ENCODE measurements at places on chromosomes 3 and 15. TPM values are rescaled to one million over a fixed set of nuclear protein-coding genes. Genes with fewer than 3 reads are reported as not detected.

- DNase-seq, result no peak
- H3K4me1 ChIP-seq, result no peaks in the 10 kb centered on the region
- H3K4me3 ChIP-seq, result no peak overlapping the region
- H3K27me3 ChIP-seq, result no peaks in the 10 kb centered on the region
- no peak overlapping the region for H3K27ac ChIP-seq
- peaks cover 8% of the 10 kb centered on the region for H3K36me3 ChIP-seq
These were observed 34.0 kb upstream of the DUSP7 start for GRCh38 chr3:52090131-52090932.

GRCh38 chr15:89205991-89206585, 15.3 kb downstream of the RLBP1 start:
- no peak overlapping the region for H3K4me3 ChIP-seq
- DNase-seq, result no peak
- no peak overlapping the region for H3K27ac ChIP-seq
- no peaks in the 10 kb centered on the region for H3K36me3 ChIP-seq
- no peaks in the 10 kb centered on the region for H3K27me3 ChIP-seq

GRCh38 chr3:30146978-30147377, 459.4 kb upstream of the TGFBR2 start:
- H3K4me3 ChIP-seq, result no peak overlapping the region
- H3K36me3 ChIP-seq, result no peaks in the 10 kb centered on the region
- H3K27me3 ChIP-seq, result no peaks in the 10 kb centered on the region
- no peak overlapping the region for H3K27ac ChIP-seq
- peaks cover 5% of the 10 kb centered on the region for H3K4me1 ChIP-seq
- no peak for DNase-seq

- no peaks in the 10 kb centered on the region for H3K4me1 ChIP-seq
- H3K27ac ChIP-seq, result no peak overlapping the region
- no peak for DNase-seq
- H3K4me3 ChIP-seq, result no peak overlapping the region
These were observed 76.7 kb upstream of the LPP start for GRCh38 chr3:188077160-188077799.

DNA sequence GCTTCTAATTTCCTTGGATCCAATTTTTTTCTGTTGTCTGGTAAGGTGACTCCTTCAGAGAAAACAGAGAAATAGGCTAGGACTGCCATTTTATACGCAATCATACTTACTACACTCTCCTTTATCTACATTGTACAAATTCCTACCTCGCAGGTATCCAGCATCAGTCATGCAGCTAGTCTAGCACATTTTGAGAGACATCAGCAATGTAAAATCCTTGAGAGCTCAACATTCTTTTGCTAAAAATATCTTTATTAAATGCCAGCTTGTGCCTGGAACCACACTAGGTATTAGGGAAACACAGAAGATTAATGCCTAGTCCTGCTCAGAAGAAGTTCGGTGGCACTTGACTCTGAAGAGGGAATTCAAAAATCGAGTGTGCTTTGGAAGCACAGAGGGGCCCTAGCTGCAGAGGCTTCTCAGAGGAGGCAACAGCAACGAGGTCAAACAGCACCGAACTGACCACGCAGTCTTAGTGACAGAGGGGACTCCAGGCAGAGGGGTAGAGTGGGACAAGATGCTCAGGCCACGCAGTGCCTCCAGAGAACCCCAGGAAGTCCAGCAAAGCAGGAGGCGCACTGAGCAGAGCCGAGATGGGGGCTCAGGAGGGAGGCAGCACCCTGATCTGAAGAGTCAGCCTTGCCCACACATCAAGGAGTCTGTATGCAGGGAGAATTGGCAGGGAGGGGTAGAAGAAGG, 3.5 kb downstream of the FAM174B start:
- H3K36me3 ChIP-seq, result peaks cover 20% of the 10 kb centered on the region
- peaks cover 15% of the 10 kb centered on the region for H3K27me3 ChIP-seq
- no peak overlapping the region for H3K27ac ChIP-seq
- DNase-seq, result no peak
- no peak overlapping the region for H3K4me3 ChIP-seq

DNA sequence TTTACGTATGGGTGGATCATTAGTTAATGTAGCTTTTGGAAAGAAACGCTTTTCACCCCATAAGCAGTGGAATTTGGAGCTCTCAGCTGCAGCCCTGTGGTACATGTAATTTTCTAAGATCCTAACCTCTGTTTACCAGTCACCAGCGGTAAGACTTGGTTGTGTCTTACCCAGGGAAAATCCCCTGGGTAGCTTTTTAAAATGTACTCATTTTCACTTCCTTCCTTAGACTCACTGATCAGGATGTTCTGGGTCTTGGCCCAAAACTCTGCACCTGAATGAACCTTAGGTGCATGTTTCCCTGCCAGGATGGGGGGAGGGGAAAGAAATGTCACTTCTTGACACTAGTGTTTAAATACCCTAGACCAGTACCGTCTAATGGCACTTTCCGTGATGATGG, 605.2 kb downstream of the MAGI1 start:
- DNase-seq, result no peak
- H3K36me3 ChIP-seq, result peaks cover 45% of the 10 kb centered on the region
- H3K27ac ChIP-seq, result no peak overlapping the region
- H3K4me1 ChIP-seq, result peaks cover 3% of the 10 kb centered on the region
- H3K27me3 ChIP-seq, result no peaks in the 10 kb centered on the region

DNA sequence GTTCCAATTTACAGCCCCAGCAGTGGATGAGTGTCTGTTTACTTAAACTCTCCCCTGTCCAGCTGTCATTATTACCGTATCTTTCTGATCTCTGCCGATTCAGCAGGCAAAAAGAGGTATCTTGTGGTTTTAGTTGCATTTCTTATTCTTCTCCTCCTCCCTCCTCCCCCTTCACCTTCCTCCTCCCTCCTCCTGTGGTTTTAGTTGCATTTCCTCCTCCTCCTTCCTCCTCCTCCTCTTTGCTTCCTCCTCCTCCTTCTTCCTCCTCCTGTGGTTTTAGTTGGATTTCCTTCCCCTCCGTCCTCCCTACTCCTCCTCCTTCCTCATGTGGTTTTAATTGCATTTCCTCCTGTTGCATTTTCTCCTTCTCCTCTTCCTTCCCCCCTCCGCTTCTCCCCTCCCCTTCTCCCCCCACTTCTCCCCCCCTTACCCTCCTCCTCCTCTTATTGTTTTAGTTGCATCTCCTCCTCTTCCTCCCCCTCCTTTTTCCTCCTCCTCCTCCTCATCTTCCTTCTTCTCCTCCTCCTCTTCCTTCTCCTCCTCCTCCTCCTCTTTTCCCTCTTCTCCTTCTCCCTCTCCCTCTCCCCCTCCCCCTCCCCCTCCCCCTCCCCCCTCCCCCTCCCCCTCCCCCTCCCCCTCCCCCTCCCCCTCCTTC, 25.3 kb upstream of the VPS33B start:
- H3K4me1 ChIP-seq, result 0 out of 2 replicates have a peak, but pooled peaks cover 2% of the 10 kb centered on the region
- no peaks in the 10 kb centered on the region for H3K27me3 ChIP-seq
- H3K4me3 ChIP-seq, result no peak overlapping the region
- no peak for DNase-seq

DNA sequence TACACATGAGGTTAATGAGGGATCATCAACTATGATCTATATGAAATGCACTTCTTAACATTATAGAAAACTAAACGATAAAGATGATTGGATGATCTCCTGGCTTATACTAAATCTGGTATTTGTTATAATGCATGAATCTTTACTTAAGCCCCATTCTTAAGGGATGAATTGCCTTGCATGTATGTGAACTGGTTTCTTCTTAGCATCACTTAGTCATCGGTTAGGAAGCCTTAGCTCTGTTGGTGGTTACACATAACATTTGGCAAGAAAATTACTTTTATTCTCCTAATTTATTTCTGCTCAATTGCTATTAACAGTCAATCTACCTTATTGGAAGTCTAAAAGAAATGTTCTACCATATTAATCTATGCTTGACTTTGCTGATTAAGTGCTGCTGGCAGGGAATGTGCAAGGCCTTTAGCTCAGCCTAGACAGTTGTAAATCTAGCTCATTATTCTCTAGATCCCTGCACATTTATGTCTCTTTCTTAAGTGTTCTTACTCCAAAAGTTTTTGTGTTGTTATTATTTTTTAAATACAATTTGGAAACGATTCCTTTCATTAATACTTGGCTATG, 356.0 kb downstream of the ZPLD1 start:
- H3K4me3 ChIP-seq, result no peak overlapping the region
- no peak overlapping the region for H3K27ac ChIP-seq
- no peaks in the 10 kb centered on the region for H3K36me3 ChIP-seq

DNA sequence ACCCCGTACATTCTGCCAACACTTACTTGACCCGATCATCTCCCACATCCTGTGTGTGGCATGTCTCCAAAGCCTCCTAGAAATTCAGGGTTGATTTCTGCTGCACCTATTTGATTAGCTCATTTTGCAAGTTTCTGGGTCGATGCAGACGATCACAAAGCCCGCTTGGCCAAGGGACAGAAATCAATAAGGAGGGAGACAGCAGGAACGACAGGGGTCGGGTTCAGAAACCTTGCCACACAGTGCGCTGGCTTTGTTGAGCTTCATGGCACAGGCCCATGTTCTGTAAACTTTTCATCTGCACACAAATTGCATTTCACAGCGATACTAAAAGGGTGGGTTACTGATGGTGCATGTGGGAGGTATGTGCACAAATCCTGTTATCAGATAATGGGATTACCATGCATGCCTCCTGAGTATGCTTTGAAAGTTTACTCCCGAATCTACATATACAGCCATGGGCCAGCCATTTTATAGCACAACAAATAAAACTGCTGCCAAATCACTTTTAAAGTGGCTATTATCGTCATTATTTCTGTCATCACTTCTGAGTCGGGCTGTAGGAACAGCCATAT, 95.9 kb upstream of the ATP11B start:
- H3K27ac ChIP-seq, result no peak overlapping the region
- no peak for DNase-seq
- no peak overlapping the region for H3K4me3 ChIP-seq
- H3K4me1 ChIP-seq, result peaks cover 7% of the 10 kb centered on the region

GRCh38 chr3:57060089-57060821, at the start of gene SPATA12:
SPATA12 (plus strand) TSS chr3:57060664; CDS start chr3:57073695, 13,031 bp downstream.
- no peaks in the 10 kb centered on the region for H3K36me3 ChIP-seq
- peak; percentile 72 for DNase-seq
- no peaks in the 10 kb centered on the region for H3K27me3 ChIP-seq
- H3K4me3 ChIP-seq, result peak within 1 kb of the TSS; percentile 33

- H3K27me3 ChIP-seq, result no peaks in the 10 kb centered on the region
- peaks cover 4% of the 10 kb centered on the region for H3K4me1 ChIP-seq
- H3K4me3 ChIP-seq, result no peak overlapping the region
- H3K27ac ChIP-seq, result no peak overlapping the region
- DNase-seq, result no peak
- no peaks in the 10 kb centered on the region for H3K36me3 ChIP-seq
These were observed 125.5 kb upstream of the FRMD4B start for GRCh38 chr3:69511361-69511760.

DNA sequence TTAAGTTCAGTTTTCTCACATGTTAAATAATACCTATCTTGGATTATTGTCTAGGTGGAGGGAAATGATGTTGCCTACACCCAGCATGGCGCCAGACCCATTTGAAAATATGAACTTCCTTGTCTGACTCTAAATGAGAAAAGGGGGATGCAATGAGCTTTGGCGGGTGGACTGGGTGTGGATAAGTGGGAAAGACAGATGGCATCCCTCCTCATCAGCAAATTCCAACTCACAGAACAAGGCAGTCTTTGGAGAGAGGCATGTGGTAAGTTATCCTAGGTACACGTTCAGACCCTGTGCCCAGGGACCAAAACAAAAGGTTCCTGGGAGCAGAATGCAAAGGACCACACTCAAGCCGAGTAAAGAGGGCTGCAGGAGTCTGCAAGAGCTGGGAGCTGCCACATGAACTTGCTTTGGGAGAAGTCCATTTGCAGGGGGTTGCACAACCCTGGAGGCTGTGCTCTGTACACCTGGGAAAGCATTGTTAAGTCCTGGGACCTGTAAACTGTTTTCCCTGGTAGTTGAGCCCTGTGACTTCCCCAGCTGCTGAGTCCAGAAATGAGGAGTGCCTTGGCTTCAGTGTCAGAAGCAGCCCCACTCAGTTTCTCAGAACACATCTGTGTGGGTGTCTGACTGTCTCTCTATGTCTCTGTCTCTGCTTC, 102.3 kb upstream of the TPM1 start:
- DNase-seq, result no peak
- no peak overlapping the region for H3K4me3 ChIP-seq
- H3K27ac ChIP-seq, result no peak overlapping the region
- H3K27me3 ChIP-seq, result no peaks in the 10 kb centered on the region
- H3K36me3 ChIP-seq, result no peaks in the 10 kb centered on the region
- peaks cover 9% of the 10 kb centered on the region for H3K4me1 ChIP-seq

GRCh38 chr3:185712337-185712736, 112.5 kb downstream of the IGF2BP2 start:
- H3K36me3 ChIP-seq, result no peaks in the 10 kb centered on the region
- H3K27ac ChIP-seq, result peak overlapping the region; percentile 50
- no peak overlapping the region for H3K4me3 ChIP-seq
- H3K27me3 ChIP-seq, result no peaks in the 10 kb centered on the region

GRCh38 chr3:161744366-161744765, 247.8 kb downstream of the OTOL1 start:
- DNase-seq, result no peak
- H3K27me3 ChIP-seq, result no peaks in the 10 kb centered on the region
- H3K4me1 ChIP-seq, result no peaks in the 10 kb centered on the region
- H3K27ac ChIP-seq, result no peak overlapping the region
- H3K4me3 ChIP-seq, result no peak overlapping the region
- peaks cover 12% of the 10 kb centered on the region for H3K36me3 ChIP-seq

- no peak overlapping the region for H3K4me3 ChIP-seq
- peaks cover 9% of the 10 kb centered on the region for H3K36me3 ChIP-seq
- DNase-seq, result no peak
- H3K27me3 ChIP-seq, result no peaks in the 10 kb centered on the region
- peaks cover 18% of the 10 kb centered on the region for H3K4me1 ChIP-seq
These were observed 1101.4 kb downstream of the ROBO1 start for GRCh38 chr3:78666470-78666800.

- DNase-seq, result no peak
- H3K4me1 ChIP-seq, result peaks cover 19% of the 10 kb centered on the region
- H3K4me3 ChIP-seq, result no peak overlapping the region
- H3K27me3 ChIP-seq, result no peaks in the 10 kb centered on the region
These were observed 307.8 kb downstream of the GABRG3 start for GRCh38 chr15:27278761-27279160.

GRCh38 chr3:55718521-55718921, 231.4 kb upstream of the WNT5A start:
- H3K27ac ChIP-seq, result no peak overlapping the region
- no peaks in the 10 kb centered on the region for H3K27me3 ChIP-seq
- no peak for DNase-seq
- peaks cover 15% of the 10 kb centered on the region for H3K4me1 ChIP-seq

- H3K27me3 ChIP-seq, result peaks cover 9% of the 10 kb centered on the region
- H3K4me1 ChIP-seq, result peaks cover 58% of the 10 kb centered on the region
- peaks cover 15% of the 10 kb centered on the region for H3K36me3 ChIP-seq
- no peak for DNase-seq
- H3K27ac ChIP-seq, result peak overlapping the region; percentile 77
These were observed 3.4 kb downstream of the SNX33 start for GRCh38 chr15:75650908-75651809.

- peaks cover 9% of the 10 kb centered on the region for H3K4me1 ChIP-seq
- no peak overlapping the region for H3K27ac ChIP-seq
- no peak for DNase-seq
- peaks cover 100% of the 10 kb centered on the region for H3K27me3 ChIP-seq
- H3K36me3 ChIP-seq, result no peaks in the 10 kb centered on the region
These were observed 672 bp upstream of the KY start for GRCh38 chr3:134651347-134652041.

GRCh38 chr3:48429317-48429959, 448 bp downstream of the PLXNB1 start:
- H3K4me3 ChIP-seq, result peak overlapping the region; percentile 87
- peaks cover 29% of the 10 kb centered on the region for H3K36me3 ChIP-seq
- peaks cover 59% of the 10 kb centered on the region for H3K4me1 ChIP-seq

The ATP13A4 gene
- 0.20 TPM for total RNA-seq

The SPINK8 gene
- not detected for total RNA-seq

The EPHA3 gene
- total RNA-seq, result 0.32 TPM

The STRIT1 gene
- 0.33 TPM for total RNA-seq

The CIB2 gene
- 45.2 TPM for total RNA-seq

Measured in WTC11 (cell line).